Eye (tissue), 1 donor: ENCODE measurements at places on chromosomes 1 and 21.

- peak; percentile 6 for DNase-seq
Measured at GRCh38 chr1:74729741-74730478, 2.9 kb downstream of the CRYZ start.

- no peak for DNase-seq
Measured at GRCh38 chr1:162835157-162835899, 25.6 kb downstream of the CCDC190 start.

- peak; percentile 33 for DNase-seq
Measured at GRCh38 chr1:177873238-177873637, 96.6 kb downstream of the SEC16B start.

GRCh38 chr21:27802816-27803475 is 836.1 kb upstream of the ADAMTS5 start:
- DNase-seq: peak; percentile 42

DNA sequence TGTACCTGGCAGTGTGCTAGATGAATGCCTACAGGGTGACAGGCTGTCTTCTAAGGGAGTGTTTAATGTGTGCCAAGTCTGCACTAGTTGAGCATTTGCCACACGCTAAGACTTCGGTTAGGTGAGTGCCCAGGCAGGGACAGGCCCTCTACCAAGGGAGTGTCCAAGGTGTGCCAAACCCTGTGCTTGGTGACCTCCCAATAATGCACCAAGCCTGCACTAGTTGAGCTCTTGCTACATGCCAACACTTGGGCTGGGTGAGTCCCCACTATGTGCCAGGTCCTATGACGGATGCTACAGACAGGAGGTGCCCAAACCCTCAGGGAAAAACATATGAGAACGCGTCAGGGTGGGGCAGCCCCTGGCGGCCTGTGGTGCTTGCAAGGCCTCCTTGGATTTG is 10.8 kb downstream of the SLC6A9 start:
- no peak for DNase-seq

- DNase-seq: peak; percentile 35
Measured at GRCh38 chr1:205689479-205689878, 9.2 kb upstream of the SLC45A3 start.

- no peak for DNase-seq
Measured at GRCh38 chr1:67479146-67479891, 49.1 kb upstream of the SERBP1 start.

GRCh38 chr1:230857077-230857476 is 11.2 kb downstream of the C1orf198 start:
- no peak for DNase-seq

DNA sequence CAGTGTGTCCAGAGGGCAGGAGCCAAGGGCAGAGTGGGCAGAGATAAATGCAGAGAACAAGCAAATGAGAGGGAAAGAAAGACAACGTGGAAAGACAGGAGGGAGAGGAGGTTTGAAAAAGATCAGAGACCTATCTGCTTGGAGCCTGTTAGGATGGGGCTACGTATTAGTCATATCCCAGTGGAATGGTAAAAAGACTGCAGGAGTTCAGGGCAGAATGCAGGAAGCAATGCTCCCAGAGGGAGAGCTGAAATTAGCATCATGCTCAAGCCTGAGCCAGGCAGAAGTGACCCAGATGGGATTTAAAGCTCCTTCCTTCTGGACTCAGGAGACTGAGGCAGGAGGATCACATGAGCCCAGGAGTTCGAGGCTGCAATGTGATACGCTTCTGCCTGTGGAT is 261.3 kb upstream of the CHRM3 start:
- DNase-seq: no peak

DNA sequence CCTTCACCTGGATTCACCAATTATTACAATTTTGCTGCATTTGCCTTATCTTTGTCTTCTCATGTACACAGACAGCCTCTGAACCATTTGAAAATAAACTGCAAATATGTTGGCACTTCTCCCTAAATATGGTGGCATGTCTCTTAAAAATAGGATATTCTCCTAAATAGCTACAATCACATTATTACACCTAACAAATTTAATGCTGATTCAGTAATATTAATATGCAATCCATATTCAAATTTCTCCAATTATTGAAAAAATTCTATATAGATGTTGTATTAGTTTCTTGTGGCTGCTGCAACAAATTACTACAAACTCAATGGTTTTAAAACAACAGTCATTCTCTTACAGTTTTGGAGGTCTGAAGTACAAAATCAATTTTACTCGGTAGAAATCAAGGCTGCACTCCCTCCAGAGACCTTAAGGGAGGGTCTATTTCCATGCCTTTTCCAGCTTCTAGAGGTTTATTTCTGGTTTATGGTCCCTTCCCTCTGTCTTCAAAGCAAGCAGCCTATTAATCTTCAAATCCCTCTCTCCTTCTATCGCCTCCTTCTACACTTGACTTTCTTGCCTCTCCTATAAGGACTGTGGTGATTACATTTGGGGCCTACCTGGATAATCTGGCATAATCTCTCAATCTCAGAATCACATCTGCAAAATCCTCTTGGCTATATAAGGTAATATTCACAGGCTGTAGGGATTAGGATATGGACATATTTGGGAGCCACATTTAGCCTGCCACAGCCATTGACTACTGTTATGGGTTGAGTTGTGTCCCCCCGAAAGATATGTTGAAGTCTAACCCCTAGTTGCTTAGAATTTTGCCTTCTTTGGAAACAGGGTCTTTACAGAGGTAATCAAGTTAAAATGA is 52.5 kb upstream of the BOLA1 start:
- peak; percentile 3 for DNase-seq

DNA sequence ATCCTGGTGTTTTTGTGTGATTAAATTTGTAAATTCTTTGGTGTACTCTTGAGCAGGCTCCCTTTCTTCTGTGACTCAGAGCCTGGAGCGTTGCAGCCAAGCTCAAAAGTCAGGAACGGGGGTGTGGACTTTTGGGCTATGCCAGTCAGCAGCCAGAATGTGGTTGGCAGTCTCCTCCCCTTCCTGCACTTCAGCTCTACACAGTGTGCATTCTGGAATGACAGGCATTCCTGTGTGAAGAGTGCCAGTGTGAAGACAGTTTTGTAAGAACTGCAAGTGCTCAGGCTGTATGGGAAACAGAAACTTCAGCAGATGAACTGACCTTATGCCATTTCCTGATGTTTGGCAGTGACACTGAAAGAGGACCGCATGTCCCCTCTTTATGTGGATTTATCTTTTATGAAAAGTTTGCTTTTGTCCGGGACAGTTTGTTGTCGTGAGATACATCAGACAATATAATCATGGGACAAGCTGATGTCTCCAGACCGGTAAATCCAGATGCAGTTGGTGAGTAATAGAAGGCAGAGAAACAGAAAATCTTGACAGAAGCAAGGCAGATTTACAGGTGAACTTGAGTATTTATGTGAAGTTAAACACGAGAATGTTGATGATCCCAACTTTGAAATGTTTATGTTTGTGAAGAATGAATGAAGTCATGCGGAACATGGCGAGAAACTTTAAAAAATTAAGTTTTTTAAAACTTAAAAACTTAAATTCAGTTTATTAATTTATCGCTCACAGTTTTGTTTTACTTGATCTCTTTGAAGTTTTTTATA is 67.7 kb upstream of the RCC1 start:
- DNase-seq: peak; percentile 78

DNA sequence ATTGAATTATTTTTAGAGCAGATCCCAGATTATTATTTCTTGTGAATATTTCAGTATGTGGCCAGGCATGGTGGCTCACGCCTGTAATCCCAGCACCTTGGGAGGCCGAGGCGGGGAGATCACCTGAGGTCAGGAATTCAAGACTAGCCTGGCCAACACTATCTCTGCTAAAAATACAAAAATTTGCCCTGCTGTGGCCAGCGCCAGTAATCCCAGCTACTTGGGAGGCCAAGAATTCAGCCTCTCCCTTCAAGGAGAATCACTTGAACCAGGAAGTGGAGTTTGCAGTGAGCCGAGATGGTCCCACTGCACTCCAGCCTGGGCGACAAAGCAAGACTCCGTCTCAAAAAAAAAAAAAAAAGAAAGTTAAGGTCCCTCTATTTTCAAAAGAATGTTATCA is 4.3 kb downstream of the OSBPL9 start:
- DNase-seq: no peak

DNA sequence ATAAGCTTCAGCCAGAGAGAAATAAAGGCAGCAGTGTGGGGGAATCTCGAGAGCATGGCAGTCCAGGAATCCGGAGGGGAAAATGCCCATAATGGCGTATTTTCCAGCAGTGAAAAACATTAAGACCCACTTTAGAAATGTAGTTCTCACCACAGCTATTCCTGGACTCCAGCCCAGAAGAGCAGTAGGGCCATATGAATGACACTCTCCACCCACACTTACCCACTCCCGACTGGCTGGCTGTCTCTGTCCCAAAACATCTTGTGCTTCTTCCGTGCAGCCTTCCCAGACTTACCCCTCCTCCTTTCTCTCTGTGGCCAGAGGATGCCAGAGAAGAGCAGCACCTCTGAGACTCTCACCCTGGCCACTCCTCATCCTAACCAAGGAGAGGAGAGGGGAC is 56.4 kb downstream of the TRABD2B start:
- DNase-seq: no peak

DNA sequence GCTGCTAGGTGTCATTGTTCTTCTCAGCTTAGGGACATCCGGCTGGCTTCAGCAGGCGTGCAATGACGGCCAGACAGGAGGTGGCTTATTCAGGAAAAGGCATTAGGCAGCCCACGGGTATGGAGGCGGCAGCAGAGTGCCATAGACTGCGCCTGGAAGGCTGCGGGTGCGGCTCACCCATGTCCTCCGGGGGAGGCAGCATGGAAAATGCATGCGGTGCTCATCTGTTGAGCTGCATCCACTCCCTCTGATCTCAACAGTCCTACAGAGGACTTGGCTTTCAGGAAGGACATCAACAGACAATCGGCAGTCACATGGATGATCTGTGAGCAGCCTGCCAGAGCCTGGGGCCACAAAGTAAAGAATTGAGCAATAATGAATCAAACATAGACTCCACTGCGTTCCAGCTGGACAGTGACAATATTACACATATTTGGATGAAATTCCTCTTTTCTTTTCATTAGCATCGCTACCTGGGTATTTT is 42.9 kb downstream of the UMODL1 start:
- no peak for DNase-seq

DNA sequence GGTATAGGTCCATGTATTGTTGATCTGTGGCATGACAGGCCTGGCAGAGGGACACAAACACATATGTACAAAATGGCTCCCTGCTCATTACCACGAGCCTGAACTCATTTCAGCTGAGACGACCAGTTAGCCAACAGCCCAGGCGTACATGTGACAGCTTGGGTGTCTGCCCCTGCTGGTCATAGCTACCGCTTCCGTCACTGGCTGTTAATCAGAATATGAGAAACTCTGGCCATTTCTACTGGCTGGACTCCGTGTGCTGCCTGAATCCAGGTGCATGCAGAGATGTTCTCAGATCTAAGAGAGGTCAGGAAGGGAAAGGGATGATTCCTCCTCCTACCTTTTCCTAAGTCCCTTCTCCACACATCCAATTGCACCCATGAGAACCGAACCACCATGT is 144.5 kb downstream of the PBX1 start:
- no peak for DNase-seq

DNA sequence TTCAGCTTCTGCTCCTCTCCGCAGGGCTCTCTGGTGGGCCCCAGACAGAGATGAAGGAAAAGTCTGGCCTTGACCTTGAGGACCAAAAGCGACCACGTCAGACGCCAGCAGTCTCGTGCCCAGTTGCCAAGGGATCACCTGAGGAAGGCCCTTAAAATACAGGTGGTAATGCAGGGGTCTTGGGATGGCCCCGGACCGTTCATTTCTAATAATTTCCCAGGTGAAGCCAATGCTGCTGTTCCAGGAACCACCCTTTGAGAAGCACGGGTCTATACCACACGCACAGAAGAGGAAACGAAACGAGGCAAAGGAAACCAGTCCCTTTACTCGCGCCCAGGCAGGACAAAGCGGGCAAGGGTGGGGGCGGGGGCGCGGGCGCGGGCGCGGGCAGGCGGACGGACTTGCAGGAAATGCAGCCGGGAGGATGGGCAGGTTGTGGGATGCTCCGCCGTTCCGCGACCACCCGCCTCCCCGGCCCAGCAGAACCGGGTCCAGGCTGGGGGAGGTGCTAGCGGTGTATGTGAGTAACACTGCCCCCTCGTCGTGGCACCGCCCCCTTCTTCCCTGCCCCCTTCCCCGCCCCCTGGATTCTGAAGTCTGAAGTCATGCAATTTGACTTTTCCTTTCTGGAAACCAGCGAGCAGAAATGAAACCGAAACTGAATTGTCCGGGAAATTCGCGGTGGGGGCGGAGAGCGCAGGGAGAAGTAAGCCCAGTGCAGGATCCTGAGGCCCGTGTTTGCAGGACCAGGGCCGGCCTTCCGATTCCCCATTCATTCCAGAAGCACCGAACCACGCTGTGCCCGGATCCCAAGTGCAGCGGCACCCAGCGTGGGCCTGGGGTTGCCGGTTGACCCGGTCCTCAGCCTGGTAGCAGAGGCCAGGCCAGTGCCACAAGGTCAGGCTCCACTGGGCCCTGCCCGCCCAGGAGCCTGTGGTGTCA is 5.8 kb upstream of the MX1 start:
- DNase-seq: peak; percentile 90

DNA sequence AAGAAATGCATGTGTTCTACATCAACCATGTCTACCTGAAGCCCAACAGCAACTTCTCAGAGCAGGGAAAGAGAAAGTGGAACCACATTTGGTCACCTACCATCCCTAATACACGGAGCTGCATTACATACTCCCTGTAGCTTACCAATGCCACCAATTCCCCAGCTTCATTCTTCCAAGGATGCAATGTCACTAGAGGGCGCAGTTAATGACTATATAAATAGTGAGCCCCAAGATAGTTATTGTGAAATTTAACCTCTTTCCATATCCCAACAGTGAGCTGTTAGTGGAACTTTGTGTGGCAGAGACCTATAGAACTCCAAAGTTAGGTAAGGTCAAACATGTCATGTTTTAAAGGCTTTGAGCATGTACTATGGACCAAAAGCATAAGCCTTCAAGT is 618.3 kb downstream of the SMYD3 start:
- no peak for DNase-seq

DNA sequence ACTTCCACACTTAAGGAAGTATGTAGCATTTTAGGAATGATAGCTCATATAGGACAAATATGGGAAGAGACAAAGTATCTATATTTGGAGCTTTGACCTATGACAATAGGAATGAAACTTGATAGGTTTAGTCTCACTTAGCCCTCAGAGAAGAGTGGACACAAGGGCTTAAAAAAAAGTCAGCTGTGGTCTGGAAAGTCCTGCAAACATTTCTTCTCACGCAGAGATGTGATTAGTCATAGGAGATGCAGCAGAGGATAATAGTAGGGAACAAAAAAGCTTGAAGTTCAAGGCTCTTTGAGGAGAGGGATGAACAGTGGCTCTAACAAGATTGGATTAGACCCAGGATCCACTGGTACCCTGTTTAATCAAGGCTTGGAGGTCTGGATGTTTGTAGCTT is 14.8 kb upstream of the RNF220 start:
- DNase-seq: no peak

GRCh38 chr1:114505148-114505561 is 5.8 kb downstream of the TRIM33 start:
- no peak for DNase-seq

DNA sequence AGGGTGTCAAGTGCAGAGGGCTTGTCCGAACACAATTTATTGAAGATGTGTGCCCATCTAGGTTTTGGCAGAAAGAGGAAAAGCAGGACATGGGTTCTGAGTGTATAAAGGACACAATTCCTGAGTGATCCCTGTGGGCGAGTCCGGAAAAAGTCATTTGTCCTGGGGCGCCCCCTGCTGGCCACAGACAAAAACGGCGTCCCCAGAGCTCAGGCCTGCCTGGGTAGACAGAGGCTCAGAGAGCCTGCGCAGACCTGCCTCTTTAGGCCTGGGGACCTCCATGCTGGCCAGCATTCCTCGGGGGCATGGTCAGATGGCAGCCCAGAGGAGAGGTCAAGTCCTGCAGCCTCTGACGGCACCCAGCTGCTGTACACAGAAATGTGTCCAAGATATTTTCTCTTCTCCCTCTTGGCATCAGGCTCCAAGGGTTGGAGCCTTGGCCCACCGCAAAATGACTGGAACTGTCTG is 65.5 kb upstream of the LRP8 start:
- peak; percentile 93 for DNase-seq
